ENCODE measurements at places on chromosomes 11 and 22.
A peak's percentile ranks its signal among the peaks of the same experiment; 100 is the strongest.

DNA sequence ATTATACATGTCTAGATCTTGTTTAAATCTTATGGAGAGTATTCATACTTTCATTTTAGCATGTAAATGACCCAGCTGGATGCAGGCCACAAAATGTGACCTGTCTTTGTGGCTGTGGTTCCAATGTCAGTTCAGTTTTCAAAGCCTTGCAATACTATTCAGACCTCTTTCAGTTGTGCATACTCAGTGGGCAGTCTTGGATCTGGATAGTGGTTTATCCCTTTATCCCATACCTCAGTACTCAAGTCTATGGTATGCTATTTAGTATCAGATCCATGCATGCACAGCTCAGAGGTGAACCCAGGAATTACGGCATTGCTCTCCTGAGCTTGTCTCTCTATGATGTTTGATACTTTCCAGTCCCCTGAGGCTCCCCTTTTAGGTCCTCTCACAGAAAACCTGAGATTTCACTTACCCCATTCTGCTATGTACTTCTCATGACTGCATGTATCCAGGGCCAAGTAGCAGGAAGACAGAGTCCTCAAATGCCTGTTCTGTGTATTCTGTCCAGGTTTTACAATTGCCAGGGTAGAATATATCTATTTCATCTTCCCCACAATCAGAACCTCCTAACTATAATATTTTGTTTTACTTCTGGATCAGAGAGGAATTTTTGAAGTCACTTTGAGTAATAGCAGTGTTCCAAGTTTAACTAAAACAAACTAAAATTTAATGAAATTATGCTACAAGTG is 6.9 kb upstream of the P4HA3 start:
- DNase-seq, result no peak

DNA sequence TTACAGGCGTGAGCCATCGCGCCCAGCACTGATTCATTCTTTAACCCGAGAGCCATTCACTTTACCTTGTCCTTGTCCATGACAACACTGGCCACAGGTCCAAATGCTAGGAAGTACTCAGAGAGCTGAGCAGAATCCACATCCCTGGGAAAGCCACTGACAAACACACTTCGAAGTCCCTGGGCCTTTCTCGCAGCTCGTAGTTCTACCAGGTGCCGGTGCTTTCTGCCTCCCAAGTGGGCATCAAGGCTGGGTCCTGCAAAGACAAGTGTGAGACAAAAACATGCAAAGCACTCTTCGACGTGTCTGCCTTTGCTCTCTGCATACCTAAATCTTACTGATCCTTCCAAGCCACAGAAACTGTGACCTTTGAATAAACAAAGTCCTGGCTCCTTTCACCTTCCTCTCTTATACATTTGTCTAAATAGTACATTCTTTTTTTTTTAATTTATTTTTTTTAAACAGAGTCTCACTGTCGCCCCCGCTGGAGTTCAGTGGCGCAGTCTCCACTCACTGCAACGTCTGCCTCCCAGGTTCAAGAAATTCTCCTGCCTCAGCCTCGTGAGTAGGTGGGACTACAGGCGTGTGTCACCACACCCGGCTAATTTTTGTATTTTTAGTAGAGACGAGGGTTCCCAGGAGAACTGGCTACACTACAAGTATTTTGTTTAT is 2.2 kb downstream of the TUT1 start:
- no peak for DNase-seq

GRCh38 chr11:100905684-100906083 is 218.6 kb downstream of the ARHGAP42 start:
- DNase-seq, result no peak

- no peak for DNase-seq
Observed at GRCh38 chr11:23956586-23956985, 540.3 kb upstream of the LUZP2 start.

GRCh38 chr11:74936087-74936486 is 12.8 kb downstream of the XRRA1 start:
- DNase-seq, result no peak

DNA sequence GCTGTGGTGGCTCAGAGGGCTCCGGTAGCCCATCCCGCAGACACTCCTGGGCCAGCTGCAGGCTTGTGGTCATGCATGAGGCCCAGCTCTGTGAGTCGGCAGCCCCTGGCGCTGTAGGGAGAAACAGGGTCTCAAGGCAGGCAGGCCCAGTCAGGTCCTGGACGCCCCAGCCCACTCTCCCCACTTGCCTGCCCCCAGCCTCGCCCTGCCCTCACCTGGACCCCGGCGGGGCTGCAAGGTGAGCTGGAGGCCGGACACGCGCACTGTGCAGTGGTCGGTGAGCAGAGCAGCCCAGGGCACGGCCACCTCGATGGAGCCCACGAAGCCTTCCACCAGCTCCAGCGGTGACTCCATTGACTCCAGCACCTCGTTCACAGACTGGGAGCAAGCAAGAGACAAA is 2.9 kb downstream of the ATG2A start:
- DNase-seq, result no peak

GRCh38 chr11:120598517-120599257 is 87.1 kb downstream of the GRIK4 start:
- no peak for DNase-seq

DNA sequence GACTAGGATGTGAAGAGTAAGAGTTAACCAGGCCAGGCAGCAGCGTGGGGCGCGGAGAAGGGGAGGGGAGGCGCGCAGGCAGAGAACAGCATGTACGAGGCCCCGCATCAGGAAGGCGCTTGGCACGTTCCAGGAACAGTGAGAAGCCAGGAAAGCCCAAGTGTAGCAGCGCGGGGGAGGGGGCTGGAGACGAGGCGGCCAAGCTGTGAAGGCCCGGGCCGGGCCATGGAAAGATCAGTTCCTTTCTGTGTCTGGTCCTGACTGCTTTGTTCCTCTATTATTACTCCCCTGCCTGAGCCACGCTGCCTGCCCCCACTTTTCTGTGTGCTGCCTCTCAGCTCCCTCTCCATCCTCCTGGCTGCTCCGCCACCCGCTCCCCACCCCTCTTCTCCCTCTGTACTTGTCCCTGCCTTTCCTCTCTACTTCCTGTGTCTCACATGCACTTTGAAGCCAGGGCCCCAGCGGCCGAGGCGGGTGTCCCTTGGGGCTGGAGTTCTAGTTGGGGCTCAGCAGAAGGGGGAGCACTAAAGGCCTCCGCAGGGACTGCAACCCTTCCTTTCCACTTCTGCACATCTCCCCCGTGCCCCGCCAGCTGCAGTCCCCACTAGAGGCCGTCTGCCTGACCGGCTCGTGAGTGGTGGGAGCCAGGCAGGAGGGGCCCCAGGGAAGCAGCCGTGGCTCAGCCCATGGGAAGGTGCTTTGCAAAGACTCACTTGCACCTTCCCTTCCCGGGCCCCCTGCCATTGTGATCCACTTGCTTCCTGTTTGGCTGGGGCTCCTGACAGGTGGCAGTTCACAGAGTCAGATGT is 63.7 kb downstream of the PRDM11 start:
- DNase-seq, result no peak

DNA sequence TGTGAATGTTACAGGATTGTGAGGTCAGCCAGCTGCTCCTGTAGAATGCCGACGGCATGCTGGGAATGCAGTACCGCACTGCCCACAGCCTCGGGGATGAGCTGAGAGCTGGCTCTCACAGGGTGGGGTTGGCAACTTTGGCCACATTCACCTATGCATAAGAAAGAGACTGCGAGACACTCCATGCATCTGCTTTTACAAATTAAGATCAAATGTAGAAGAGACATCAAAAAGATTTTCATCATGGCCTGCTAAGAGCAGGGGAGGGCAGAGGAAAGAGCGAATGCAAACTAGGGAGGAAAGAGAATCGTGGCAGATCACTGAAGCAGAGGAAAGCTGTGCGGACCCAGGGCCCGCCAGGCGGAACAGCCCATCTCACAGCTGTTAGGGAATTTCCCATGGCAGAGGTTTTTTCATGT is 49.8 kb upstream of the SPATA19 start:
- no peak for DNase-seq

- peak; percentile 18 for DNase-seq
Observed at GRCh38 chr11:94417386-94417987, 16.3 kb upstream of the GPR83 start.

- no peak for DNase-seq
Observed at GRCh38 chr11:13880634-13881033, 81.9 kb upstream of the SPON1 start.

- DNase-seq, result no peak
Observed at GRCh38 chr22:22060200-22061084, 77.9 kb upstream of the TOP3B start.

GRCh38 chr11:33829430-33830141 is 55.3 kb upstream of the FBXO3 start:
- peak; percentile 35 for DNase-seq

DNA sequence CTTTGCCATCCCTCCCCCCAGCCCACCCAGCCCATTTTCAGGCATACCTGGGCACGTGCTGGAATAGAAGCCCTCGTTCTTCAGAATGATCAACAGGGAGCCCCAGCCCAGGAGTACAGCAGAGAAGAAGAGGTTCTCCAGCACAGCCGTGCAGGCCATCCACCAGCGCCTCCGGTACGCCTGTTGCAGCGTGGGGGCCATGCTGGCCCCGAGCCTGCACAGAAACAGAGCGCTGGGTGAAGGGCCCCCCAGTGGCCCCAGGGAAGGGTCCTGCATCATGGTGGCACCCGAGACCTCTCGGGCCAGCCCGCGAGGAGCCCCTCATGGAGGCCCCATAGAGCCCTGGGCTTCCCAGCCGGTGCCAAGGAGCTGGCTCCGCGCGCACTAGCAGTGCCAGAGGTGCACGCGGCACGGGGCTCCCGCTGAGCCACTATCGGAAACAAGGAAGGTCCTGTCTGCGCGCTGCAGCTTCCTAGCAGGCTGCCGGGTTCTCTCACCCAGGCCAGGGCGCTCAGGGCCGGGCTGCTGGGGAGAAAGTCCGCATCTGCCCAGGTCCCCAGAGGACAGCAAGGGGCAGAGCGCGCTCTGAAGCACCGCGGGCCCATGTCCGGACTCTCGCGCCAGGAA is 1.5 kb downstream of the SLC43A1 start:
- DNase-seq, result no peak

DNA sequence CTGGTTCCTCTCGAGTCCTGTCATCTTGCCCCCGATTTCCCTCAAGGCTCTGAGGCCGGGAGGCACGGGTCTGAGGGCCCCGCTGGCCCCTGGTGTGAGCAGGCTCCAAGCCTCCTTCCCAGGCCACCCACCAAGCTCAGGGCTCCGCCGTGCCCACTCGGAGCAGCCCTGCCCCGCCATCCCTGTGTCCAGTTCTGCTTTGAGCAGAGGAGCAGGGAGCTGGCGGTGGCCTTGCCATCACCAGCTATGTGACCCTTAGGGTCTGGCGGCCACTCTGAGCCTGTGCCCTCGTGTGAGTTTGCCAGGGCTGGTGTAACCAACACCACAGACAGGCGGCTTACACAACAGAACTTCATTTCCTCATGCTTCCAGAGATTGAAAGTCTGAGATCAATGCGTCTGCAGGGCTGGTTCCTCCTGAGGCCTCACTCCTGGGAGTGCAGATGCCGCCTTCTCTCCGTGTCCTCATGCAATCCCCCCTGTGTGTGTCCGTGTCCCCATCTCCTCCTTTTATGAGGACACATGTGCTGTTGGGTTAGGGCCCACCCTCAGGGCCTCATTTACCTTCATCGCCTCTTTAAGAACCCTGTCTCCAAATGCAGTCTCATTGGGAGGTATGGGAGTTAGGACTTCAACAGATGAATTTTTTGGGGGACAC is 36.5 kb upstream of the CELSR1 start:
- no peak for DNase-seq

GRCh38 chr11:117557361-117557760 is 229.7 kb downstream of the CEP164 start:
- no peak for DNase-seq

DNA sequence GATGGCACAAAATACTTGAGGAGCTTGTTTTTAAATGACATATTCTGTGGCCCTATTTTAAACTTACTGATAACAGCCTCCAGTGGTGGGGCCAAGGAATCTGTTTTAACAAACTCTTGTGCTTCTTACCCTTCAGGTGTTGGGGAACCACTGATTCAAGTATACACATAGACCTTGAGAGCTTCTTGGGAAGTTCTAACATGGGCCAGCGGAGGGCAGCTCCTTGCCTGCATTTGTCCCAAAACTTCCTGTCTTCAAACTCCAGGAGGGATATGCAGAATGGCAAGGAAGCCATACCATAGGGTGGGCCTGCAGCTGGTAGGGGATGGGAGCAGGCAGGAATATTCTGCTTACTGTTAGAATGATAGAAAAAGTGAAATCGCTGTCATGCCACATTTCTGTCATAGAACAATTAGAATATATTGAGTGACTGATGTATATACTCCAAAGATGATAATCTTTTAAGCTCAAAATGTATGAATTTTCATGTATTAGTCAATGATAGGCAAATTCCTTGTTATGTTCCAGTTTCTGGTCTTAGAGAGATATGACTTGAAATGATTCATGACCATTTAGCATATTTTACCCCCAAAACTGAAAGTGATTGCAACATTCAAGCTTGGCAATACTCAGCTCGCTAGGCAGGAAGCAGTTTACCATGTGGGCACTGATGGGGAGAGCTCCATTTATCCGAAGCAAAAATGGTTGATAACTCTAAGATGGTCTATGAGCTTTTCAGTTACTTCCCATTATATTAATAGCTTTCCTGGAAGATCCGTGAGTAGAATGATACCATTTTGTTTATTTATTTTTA is 9.2 kb downstream of the EXT2 start:
- no peak for DNase-seq

DNA sequence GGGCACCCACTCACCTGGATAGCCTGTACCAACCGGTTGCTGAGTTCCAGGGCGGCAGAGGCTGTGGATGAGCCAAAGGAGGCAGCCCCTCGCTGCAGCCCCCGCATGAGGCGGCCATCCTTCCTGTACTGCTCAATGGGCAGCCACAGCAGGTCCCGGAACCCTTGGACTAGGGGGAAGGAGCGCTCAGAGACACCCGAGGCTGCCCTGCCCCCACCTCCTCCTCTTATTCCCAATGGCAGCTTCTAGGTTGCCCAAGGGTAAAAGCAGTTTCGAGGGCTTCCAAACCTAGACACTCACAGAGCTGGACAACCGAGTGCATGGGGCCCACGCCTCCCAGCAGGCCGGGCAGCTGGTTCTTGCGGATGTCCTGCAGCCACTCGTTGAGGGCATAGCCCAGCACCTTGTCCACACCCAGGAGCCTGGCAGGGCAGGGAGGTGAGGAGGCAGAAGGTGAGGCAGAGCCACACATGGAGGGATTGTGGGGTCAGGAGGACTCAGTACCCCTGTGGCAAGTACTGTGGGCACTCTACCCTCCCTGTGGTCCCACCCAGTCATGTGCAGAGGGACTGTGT is 18.1 kb upstream of the EHD1 start:
- DNase-seq, result no peak

DNA sequence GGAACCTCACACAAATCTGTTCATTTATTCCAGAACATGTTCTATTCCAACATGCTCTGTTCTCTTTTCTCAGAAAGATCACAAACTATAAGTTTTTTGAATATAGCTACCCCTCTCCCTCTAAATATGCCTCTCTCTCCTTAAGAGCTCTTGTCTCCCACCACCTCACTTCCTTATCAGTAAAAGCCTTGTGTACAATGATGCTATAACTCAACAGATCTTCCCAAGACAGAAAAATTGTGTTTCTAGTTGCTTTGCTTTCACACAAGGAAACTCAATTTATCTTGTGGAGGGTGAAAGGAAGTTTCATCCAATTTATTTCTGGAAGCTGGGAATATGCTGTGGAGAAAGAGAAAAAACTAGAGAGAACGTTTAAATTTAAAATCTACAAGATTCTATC is 64.4 kb downstream of the FAM76B start:
- no peak for DNase-seq

GRCh38 chr22:34587357-34588356 is 478.3 kb upstream of the ISX start:
- DNase-seq, result no peak
